ENCODE measurements at places on chromosomes 16 and 17.

- DNase-seq, result no peak
Measured at GRCh38 chr16:84806256-84806889, 13.4 kb upstream of the CRISPLD2 start.

DNA sequence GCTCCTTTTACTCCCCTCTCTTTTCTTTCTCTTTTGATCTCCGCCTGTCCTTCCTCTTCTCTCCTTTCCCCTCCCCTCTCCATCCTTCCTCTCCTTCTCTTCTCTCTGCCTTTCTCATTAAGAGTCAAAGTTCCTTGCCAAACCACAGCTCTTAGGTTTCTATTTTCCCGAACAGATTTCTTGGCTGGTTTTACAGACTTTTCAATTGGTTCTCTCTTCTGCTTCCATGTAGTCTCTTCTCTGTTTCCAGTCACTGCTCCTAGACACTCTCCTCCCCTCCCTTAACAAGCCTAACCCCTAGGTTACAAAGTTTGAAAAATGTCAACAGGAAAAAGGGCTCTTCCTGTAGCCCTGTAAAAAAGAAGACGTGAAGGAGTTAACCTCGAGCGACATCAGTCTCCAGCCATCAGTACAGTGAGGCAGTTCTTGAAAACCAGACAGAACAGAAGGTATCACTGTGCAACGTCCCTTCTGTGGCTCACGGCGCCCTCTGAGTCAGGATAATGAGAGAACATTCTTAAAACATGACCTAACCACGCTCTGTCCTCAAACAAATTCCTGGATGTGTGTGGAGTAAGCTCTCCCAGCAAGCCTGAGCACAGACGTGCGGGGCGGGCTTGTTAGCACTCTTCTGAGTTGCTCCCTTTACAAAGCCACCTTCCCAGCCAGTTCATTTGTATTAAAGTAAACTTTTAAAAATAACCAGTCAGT lies 11.6 kb upstream of the MARCHF10 start:
- no peak for DNase-seq

GRCh38 chr17:79936641-79937381 lies 97.6 kb upstream of the CBX4 start:
- DNase-seq, result no peak

- DNase-seq, result no peak
Measured at GRCh38 chr16:80903616-80904015, 99.2 kb upstream of the CDYL2 start.

- DNase-seq, result no peak
Measured at GRCh38 chr17:74840989-74841666, 18.6 kb downstream of the GRIN2C start.

GRCh38 chr17:4549781-4550533 lies 5.2 kb downstream of the MYBBP1A start:
- DNase-seq, result no peak

GRCh38 chr16:67181346-67181745 lies 2.4 kb downstream of the MATCAP1 start:
- no peak for DNase-seq

DNA sequence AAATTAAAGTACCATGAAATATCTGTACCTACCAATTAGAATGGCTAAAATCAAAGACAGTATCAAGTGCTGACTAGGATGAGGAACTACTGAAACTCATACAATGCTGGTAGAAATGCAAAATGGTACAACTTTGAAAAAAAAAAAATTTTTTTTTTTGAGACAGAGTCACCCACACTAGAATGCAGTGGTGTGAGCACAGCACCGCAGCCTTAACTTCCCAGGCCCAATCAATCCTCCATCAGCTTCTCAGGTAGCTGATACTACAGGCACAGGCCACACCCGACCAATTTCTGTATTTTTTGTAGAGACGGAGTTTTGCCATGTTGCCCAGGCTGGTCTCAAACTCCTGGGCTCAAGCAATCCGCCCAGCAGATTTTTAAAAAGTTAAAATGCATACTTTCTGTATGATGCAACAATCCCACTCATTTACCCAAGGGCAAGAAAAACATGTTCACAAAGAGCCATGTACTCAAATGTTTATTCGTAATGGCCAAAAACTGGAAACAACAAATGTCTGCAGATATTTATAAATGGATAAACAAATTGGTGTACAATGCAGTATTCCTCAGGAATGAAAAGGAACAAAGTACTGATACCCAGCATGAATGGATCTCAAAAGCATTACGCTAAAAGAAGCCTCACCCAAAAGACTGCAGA lies 8.7 kb downstream of the SMURF2 start:
- DNase-seq, result no peak

GRCh38 chr17:64443086-64443760 lies 5.7 kb upstream of the MILR1 start:
- no peak for DNase-seq

- DNase-seq, result no peak
Measured at GRCh38 chr17:69060822-69061221, at the start of gene ABCA9. ABCA9 (minus strand) TSS chr17:69060927; CDS start chr17:69051126, 9,801 bp downstream.

GRCh38 chr16:82368041-82368440 lies 198.0 kb upstream of the MPHOSPH6 start:
- no peak for DNase-seq

DNA sequence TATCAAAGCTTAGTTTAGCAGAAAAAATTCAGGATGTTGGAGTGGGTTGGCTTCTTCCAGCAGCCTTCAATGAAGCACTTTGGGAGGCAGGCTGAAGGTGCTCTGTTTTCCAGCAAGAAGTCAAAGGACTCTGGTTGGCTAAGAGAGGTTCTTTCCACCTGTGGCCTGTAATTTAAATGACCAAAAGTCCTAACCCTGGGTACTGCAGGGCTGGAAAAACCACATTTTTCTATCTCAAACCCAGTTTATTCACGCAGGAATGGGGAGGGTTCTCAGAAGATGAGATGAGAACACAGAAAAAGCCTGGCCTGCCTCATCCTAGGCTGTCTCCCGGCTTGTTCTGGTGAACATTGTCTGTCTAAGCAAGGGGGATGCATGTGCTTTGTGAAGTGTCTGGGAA lies 68.6 kb upstream of the ZFHX3 start:
- DNase-seq, result no peak

GRCh38 chr16:20830372-20830771 lies 24.0 kb downstream of the REXO5 start:
- no peak for DNase-seq

DNA sequence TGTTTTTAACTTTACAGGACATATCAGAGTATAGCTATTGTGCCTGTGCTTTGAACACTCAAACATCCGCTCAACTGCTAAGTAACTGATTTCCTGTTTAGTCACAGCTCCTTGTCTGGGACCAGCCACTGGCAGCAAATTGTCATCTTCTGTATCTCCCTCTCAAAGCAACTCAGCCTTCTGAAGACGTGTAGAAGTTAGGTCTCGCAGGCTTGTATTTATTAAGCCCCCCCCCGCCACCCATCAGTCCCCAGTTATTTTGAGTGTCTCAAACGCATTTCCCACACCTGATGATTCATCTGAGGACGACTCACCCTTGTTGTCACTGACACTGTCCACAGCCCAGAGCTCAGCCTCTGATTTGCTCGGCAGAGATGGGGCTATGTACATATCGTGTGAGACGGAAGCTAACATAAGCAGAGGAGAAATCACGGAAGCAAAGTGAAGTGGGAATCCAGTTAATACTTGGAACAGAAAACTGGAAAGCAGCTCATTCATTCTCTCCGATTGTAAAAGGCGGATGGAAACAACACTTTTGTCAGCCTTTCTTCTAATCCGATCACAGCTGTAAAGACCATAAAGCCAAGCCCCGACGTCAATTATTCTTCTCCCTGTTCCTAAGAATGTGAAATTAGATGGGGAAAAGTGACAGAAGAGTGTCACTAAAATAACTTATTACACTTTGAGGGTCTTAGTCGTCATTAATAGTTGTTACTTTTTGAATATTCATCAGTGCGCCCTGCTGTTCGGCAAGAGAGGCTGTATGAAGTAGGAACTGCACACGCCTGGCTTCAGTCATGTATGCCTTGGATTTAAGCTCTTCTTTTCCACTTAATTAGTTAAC lies 64.2 kb downstream of the PITPNC1 start:
- DNase-seq, result peak; percentile 71

- DNase-seq, result no peak
Measured at GRCh38 chr16:65702707-65703402, 581.0 kb upstream of the CDH11 start.

DNA sequence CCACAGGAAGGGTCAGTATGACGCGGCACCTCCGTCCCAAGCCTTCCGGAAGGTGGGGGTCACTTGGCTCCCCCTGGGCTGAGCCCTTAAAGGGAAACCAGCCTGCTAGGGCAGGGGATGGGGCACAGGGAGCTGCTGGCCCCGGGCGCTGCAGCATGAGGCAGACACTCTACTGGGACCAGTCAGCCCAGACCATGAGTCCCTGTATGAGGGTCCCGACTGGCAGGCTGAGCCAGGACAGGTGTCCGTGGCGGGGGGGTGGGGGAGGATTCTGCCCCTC lies 43.4 kb upstream of the ZC3H18 start:
- DNase-seq, result no peak

- DNase-seq, result no peak
Measured at GRCh38 chr17:61689610-61690180, 98.7 kb upstream of the NACA2 start.

GRCh38 chr16:14310519-14310991 lies 239.4 kb downstream of the MRTFB start:
- no peak for DNase-seq

DNA sequence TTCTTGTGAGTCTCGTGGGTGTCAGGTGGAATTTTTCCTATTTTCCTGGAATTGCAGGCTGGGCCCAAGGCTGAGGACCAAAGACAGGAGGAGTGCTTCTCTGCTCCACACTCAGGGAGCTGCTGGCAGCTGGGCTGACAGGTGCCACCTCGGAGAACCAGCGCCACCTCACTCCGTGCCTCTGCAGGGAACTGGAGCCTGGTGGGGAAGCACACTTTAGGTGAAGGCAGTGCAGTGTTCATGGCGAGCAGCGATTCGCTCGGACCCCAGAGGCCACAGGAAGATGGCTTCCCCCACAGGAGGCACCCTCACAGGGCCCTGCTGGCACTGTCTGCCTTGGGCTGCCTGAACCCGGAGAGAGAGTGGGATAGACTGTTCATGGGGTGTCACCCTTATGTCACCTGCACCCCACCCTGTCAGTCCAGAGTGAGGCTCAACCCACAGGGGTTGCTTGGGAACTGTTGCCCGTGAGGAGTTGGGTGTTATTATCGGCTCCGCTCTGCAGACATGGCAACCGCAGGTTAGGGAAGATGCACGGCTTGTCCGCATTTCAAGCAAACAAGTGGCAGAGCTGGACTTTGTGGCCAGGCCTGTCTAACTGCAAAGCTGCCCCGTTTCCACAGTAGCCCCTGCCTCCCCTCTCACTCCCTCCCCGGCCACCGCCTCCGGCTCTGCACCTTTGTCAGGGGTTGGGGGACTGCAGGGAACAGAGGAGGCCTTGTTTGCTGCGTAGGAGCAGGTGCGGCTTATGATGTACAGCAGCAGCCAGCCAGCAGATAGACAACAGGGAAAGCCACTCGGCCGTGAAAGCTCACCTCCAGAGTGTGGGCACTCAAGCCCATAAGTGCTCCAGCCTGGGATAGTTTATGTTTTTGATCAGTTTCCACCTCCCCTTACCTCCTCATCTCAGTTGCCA lies 15.5 kb downstream of the TBC1D24 start:
- no peak for DNase-seq

DNA sequence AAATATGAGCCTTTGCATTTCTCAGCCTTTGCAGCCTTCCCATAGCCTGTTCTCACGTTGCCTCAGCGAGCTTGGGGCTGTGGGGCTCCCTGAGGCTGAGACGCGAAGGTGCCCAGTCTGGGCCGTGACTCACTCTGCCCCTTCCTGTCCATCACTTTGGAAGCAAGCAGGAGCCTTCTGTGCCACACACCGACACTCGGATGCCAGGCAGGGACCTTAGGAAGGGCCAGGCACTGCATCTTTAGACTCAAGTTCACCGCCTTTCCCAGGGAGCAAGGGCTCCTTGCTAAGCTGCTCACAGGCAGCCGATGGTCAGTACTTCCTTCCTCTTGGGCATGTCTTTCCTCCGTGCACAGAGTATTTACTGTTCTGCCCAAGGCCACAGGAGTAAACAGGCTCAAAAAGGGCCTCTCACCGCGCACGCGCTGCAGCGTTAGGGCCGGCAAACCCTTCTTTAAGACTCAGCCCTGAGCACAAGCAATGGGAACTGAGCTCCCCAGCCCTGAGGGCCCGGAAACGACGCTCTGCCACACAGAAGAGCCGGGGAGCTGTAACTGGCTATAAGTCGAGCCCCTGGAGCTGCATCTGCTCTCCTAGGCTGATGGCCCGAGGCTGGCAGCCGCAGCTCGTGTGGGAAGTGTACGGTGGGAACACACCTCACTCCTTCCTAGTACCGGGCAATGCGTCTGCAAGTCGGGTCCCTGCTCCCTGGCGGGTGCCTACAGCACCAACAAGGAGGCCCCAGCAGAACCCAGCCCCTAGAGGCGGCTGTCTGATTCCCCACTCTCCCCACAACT lies 7.2 kb downstream of the TIMM22 start:
- DNase-seq, result no peak

GRCh38 chr16:68470461-68471150 lies 22.3 kb upstream of the SMPD3 start:
- DNase-seq, result no peak

DNA sequence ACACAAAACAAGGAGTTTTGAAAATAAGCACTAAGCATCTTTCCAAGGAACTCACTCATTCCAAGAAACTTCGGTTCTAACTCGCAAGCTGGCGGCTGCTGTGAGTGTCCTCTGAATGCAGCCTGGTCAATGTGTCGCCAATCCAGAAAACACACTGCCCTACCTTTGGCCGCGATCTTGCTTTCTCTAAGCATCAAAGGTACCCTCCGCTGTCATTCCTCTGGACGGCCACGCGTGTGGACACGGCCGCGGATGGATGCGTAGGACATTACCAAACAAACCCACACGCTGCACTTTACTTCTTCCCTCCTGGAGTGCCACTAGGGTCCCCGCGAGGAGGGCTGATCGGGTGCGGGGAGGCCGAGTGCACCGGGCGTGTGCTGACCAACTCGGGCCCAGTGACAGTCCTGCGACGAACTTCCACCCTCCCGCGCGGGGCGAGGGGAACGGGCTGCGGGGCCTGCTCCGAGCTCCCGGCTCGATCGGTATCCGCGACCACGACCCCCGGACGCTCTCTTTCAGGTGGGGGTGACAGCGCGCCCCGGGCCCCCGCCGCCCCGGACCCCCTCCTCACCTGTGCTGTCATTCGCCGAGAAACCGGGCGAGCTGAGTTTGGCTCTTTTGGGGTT lies 1.1 kb downstream of the CREBBP start:
- DNase-seq, result no peak

- DNase-seq, result no peak
Measured at GRCh38 chr17:77441940-77442339, 301.2 kb downstream of the SEC14L1 start.

- no peak for DNase-seq
Measured at GRCh38 chr17:55348749-55349354, 72.8 kb downstream of the MMD start.

DNA sequence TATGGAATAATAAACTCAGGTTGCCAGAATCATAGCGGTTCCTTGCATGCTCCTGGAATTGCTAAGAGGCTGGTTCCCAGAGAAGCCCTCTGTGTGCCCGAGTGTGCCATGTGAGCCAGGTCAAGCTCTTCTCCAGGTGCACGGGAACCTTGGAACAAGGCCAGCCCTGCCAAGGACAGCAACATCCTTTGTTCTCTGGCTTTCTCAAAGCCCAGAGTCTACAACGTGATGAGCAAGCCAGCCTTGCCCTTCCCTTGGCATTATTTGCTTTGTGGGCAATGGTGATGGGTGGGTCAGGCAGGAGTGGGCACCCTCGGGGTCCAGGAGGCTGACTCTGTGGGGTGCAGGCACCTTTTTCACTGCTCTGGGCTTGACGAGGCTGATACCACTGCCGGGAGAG lies 14.2 kb upstream of the SEC14L1 start:
- DNase-seq, result no peak

- no peak for DNase-seq
Measured at GRCh38 chr17:43931062-43931571, 11.2 kb downstream of the PPY start.

Data from activated CD8-positive, alpha-beta memory T cell treated with anti-CD3 and anti-CD28 coated beads for 4 hours (primary cell).